Hair follicle dermal papilla cell (primary cell): ENCODE measurements at places on chromosomes 11 and 22. TPM values are rescaled to one million over a fixed set of nuclear protein-coding genes. Genes with fewer than 3 reads are reported as not detected.

CD3E gene
- not detected in 2 replicates for total RNA-seq

C1QTNF6 gene
- total RNA-seq, result 13.2 and 17.4 TPM in 2 replicates

PPP6R3 gene
- 127 and 157 TPM in 2 replicates for total RNA-seq

RIMBP3C gene
- total RNA-seq, result 0.12 and 0.32 TPM in 2 replicates

VSIG10L2 gene
- under 0.01 and 0.36 TPM in 2 replicates for total RNA-seq

KCNJ1 gene
- 0.12 TPM in 1 of 2 replicates, not detected in the other for total RNA-seq

CATSPERZ gene
- not detected in 2 replicates for total RNA-seq

GLYATL2 gene
- 2.8 and 3.0 TPM in 2 replicates for total RNA-seq

TFIP11 gene
- total RNA-seq, result 40.6 and 46.4 TPM in 2 replicates

OSBP2 gene
- total RNA-seq, result 2.9 and 3.9 TPM in 2 replicates

KRTAP5-8 gene
- not detected in 2 replicates for total RNA-seq

TPBGL gene
- total RNA-seq, result not detected in 2 replicates

DDX6 gene
- 160 and 166 TPM in 2 replicates for total RNA-seq

C22orf42 gene
- not detected in 2 replicates for total RNA-seq

SCGB1A1 gene
- total RNA-seq, result not detected in 2 replicates

ART5 gene
- total RNA-seq, result 0.61 and 0.81 TPM in 2 replicates

SMIM38 gene
- 0.24 and 0.65 TPM in 2 replicates for total RNA-seq

PAX6 gene
- total RNA-seq, result 0.32 and 0.85 TPM in 2 replicates

RAG1 gene
- total RNA-seq, result 0.85 and 0.97 TPM in 2 replicates

MS4A15 gene
- total RNA-seq, result not detected in 2 replicates

PATE4 gene
- not detected in 2 replicates for total RNA-seq

KREMEN1 gene
- 35.0 and 39.3 TPM in 2 replicates for total RNA-seq

MAFF gene
- total RNA-seq, result 17.2 and 23.9 TPM in 2 replicates

OR10A2 gene
- not detected in 2 replicates for total RNA-seq
